ENCODE measurements at places on chromosomes 5 and 9.

DNA sequence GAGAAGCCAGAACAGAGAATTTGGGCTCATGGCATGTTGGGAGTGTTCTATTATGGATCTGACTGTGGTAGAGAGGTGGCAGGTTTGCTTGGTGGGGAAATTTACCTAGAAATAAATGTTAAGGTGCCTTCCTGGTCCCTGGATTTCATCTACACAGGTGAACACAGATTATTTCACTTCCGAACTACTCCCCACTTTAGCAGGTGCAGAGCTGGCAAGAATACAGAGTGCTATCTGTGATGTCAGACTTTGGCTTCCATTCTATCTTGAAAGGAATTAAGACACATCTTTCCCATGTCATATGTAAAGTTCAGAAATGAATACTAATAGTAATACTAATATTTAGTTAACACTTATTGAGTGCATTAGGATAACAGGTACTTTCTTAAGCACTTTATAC lies 234.0 kb downstream of the KCTD16 start:
- no peak for DNase-seq

DNA sequence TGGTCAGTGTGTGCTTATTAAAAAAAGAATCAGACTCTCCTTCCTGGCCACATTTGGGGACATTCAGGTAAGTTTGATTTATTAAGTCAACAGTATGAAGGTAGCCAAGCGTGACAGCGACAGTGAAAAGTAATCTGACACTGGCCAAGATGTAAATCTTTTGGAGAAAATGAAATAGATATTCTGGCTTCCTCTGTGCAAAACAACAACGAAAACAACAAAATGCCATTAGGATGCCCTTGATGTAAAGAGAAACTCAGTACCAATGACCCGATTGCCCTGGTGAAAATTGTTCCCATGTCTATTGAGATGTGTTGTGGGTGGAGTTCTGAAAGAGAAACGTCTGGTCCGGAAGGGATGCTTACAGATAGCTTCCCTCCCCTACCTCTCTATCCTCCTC lies 267.8 kb downstream of the MAT2B start:
- no peak for DNase-seq

GRCh38 chr9:124782661-124783574 lies 6.0 kb downstream of the OLFML2A start:
- no peak for DNase-seq

DNA sequence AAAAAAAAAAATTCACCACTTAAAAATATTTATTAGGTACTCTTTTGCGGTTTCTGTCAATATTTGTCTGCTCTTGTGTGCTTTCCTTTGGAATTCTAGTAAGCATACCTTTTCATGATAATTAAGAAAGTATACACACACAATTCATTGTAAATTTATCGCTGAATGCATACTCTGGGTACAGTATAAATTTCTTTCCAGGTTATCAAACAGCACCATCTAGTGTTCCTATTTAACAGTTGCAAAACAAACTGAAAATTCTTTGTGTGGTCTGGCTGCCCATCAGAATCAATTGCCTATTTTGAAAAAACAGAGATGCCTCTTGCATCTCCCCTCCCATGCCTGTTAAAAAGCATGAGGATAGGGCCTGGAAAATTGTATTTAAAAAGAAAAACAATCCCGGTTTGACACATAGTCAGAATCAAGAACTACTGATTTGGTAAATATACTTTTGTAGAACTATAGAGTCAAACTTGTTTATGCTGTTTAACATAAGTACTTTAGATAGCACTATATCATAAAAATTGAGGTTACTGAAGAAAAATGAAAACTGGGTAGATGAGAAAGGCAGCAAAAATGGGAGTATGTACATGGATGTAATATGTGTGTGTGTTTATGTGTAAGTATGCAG lies 16.2 kb downstream of the PGGT1B start:
- DNase-seq = no peak

DNA sequence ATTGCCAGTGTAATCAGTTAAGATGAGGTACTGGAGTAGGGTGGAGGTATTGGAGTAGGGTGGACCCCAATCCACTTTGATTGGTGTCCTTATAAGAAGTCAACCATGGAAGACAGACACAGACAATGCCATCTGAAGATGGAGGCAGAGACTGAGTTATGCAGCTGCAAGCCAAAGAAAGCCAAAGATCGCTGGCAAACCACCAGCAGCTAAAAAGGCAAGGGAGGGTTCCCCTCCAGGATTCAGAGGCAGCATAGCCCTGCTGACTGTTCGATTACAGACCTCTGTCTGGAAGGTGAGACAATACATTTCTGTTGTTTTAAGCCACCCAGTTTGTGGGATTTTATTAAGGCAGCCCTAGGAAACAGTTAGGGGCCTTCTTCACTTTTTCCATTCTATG lies 30.5 kb upstream of the CKMT2 start:
- no peak for DNase-seq

- DNase-seq = no peak
Observed at GRCh38 chr9:130825351-130825651, 9.8 kb upstream of the ABL1 start.

DNA sequence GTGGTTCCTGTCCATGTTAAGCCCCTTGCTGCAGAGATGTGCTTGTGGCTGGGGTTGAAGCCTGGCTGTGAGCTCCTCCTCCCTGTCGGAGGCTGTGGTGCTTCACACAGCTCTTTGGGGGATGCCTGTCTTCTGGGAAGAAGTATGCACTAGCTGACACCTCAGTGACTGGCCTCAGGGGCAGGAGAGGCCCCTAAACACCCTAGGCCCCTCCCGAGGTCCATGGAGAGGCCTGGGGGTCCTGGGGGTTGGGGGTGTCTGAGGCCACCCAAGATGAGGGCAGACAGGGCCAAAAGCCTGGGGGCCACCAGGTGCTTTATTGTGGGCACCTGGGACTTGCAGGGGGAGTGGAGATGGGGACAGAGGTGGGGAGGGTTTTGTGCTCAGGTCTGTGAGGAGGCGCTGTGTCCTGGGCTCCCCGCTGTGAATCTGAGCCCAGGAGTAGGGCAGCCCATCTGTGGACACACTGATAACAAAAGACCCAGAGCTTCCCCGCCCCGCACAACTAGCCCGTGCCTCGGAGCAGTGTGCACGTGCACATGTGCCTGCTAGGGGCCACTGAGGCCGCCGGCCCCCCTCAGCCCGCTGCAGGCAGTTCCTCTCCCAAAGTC lies 92.0 kb downstream of the PHF2 start:
- no peak for DNase-seq

DNA sequence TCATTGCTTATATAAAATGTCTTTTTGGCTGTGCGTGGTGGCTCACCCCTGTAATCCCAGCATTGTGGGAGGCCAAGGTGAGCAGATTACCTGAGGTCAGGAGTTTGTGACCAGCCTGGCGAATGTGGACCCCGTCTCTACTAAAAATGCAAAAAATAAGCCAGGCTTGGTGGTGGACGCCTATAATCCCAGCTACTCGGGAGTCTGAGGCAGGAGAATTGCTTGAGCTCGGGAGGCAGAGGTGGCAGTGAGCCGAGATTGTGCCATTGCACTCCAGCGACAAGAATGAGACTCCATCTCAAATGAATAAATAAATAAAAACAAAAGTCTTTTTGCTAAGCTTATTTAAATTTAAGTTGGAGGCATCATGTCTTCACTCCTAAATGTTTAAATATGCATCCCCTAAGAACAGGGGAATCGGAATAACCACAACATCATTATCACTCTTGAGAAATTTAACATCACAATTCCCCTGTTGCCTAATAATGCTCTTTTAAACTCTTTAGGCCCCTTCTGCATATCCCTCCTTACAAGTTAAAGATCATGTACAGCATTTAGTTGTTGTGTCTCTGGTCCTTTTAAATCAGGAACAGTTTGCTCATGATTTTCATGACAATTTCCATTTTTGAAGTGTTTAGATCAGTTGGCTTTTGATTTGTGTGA lies 72.8 kb downstream of the ERBIN start:
- DNase-seq = no peak

- no peak for DNase-seq
Observed at GRCh38 chr5:54108136-54108535, 202.2 kb downstream of the ARL15 start.

DNA sequence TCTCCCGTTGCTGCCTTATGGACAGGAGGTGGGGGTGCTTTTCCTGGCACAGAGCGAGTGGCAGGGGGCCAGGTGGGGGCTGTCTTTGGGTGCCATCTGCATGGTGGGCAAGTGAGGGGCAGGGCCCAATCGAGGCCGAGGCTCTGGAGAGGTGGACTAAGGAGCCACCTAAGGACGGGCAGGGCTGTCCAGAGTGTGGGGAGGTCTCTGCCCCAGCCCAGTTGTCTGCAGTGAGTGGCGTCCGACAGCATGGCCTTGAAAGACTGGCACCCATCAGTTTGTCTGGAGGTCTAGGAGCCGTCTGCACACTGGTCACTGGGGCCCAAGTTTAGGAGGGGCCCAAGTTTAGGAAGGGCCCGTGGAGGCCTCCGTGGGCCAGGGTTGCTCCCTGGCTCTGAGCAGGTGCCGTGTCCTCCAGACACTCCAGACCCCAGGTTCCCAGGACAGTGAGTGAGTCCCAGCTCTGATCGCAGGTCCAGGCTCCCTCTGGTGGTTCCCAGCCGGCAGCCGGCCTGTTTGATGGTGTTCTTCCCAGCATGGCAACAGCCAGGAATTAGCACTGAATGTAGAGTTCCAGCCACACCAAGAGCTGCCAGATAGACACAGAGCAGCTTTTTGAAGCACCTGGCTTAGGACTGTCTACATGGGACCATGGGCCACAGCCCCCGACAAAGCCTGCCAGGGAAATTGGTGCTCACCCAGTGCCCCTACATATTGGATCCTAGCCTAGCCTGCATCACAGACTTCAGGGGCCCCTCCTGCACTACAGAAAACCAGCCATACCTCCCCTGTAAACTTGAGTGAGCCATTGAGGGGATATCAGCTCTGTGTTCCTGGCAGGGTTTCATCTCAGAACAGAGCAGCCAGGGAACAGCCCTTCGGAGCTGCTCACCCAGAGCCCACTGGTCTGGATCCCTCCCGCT lies 120.9 kb downstream of the WNK2 start:
- DNase-seq = peak; percentile 12

DNA sequence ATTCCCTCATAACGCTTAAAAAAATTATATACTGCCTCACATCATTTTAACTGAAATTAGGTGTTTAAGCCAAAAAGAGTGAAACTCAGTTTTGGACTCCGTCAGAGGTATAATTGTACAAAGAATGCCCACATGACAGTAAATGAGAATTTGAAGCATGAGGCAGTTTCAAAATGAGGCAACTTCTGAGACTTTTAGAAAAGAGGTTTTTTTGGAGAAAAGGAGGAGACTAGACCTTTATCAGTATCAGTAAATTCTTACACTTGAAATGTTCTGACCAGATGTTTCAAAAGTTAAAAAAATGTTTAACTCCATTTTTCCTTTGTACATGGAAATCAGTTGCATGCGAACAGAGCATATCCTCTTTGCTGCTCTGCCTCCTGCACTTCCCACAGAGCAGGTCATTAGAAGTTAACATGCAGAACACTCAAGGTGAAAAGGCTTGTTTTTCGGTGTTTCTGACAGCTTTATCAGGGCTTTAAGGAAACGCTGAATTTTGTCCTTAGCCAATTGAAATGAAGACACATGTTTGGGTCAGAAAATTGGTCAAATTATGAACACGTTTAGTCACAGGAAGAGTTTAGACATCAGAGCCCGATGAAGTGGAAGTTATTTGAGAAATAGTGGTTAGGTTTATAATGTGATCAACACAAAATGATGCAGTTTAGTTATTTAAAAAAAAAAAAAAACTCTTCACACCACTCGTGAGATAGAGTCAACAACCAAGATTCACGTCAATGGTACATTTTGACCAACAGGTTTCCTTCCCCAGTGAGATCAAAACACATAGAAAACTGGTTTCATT lies 59.5 kb downstream of the PIK3R1 start:
- DNase-seq = no peak

DNA sequence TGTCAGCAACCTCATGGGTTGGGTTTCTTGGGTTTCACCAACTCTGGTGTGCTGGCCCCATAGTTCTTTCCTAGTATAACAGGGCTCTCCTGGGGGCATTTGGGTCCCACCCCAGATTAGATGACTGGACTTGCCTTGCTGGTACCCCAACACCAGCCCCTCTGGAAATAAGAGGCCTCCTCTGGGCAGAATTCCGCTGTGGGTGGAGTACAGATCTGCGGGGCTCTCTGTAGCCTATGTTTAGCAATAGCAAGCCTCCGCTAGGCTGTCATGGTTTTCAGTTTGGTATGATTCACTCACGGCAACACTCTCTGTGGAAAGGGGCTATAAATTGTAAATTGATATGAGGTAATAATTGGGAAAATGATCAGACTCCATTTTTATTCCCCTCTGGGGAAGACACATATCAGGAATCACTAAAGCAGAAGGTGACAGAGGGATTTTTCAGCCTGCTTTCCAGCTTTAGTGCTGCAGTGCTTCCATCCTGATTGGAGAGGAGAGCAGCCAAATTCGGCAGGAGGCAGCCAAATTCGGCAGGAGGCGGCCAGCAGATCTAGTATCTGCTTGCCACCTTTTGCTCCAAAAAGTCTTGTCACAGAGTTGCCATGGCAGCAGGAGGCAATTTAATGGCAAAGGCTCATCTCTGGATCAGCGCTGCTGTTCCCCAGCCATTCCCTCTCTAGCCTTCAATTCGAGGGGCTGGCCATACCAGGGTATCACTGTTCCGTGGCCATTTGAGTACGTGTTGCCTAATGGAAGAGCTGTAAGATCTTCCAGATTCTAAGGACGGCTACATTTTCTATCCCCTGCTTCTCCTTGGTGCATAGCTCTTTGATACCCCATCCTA lies 84.6 kb downstream of the SLC44A1 start:
- no peak for DNase-seq

DNA sequence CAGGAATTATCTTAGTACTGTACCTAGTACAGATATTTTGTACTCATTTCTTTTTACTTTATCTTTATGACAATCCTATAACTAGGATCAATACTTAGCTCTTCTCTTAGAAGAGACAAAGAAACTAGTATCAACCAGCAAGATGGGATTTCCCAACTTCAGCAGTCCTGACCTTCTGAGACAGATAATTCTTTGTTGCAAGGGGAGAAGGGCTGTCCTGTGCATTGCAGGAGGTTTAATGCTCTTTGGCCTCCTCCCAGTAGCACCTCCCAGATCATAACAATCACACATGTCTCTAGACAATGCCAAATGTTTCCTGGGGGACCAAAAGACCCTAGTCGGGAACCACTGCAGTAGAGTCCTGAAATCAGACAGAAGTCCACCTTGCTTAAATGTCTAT lies 424.3 kb upstream of the DMAC1 start:
- DNase-seq = no peak

GRCh38 chr9:18393340-18394130 lies 80.4 kb upstream of the ADAMTSL1 start:
- DNase-seq = no peak

GRCh38 chr5:93073547-93073946 lies 507.5 kb downstream of the NR2F1-AS1 start:
- no peak for DNase-seq

GRCh38 chr5:128228521-128228920 lies 145.0 kb downstream of the SLC12A2 start:
- no peak for DNase-seq

DNA sequence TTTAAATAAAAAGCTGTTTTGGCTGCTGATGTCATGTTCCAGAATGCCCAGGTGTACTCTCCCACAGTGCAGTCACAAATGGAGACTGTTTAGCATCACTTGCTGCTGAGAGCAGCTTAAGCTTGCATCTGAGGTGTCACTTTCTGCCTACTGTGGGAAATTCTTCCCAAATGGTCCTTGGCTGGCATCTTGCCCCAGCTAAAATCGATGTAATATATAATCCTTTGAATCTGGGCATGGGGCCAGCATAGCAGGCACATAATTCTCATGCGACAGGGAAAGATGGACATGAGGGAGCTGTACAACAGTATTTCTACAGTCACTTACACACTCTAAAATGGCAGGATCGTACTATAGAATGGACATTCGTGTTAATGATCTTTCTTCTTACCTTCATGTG lies 144.3 kb downstream of the MACIR start:
- DNase-seq = no peak
